ENCODE measurements at places on chromosomes 3 and 15. TPM values are rescaled to one million over a fixed set of nuclear protein-coding genes. Genes with fewer than 3 reads are reported as not detected.

The CHL1 gene
- total RNA-seq: 0.39 TPM

The KLHL40 gene
- not detected for total RNA-seq

The ARL14 gene
- not detected for total RNA-seq

The RFT1 gene
- total RNA-seq: 15.9 TPM

The NR2E3 gene
- not detected for total RNA-seq

The CSPG4 gene
- total RNA-seq: 17.1 TPM

Data from epithelial cell of alveolus of lung (primary cell).